ENCODE measurements at places on chromosomes 1 and 21.

DNA sequence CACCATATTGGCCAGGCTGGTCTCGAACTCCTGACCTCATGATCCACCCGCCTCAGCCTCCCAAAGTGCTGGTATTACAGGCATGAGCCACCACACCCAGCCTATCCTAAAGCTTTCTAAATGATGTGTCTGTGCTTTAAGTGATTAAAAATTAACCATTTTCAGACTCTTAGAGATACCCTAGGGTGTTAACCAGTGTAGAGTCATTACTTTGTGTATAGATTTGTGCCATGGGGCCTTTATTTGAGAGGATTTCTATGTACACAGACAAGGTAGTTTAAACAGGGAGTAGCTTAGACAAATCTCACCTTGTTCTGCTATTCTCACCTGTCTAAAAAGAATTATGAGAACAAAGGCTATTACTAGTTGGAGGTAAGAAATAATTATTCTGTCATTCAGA is 12.7 kb upstream of the PLEKHM2 start:
- H3K36me3 ChIP-seq: no peaks in the 10 kb centered on the region
- DNase-seq: no peak
- peaks cover 2% of the 10 kb centered on the region for H3K4me1 ChIP-seq
- H3K4me3 ChIP-seq: no peak overlapping the region

GRCh38 chr1:11563560-11564069 is 84.7 kb downstream of the DISP3 start:
- H3K36me3 ChIP-seq: no peaks in the 10 kb centered on the region
- peaks cover 19% of the 10 kb centered on the region for H3K4me1 ChIP-seq
- H3K4me3 ChIP-seq: no peak overlapping the region
- no peak for DNase-seq

- no peak for DNase-seq
- H3K27ac ChIP-seq: no peak overlapping the region
- H3K4me3 ChIP-seq: no peak overlapping the region
- H3K36me3 ChIP-seq: no peaks in the 10 kb centered on the region
- no peaks in the 10 kb centered on the region for H3K27me3 ChIP-seq
Observed at GRCh38 chr1:31830065-31830464, 14.2 kb upstream of the SPOCD1 start.

- DNase-seq: no peak
- no peak overlapping the region for H3K27ac ChIP-seq
- no peak overlapping the region for H3K4me3 ChIP-seq
- H3K36me3 ChIP-seq: no peaks in the 10 kb centered on the region
Observed at GRCh38 chr21:36709030-36709867, 10.3 kb downstream of the SIM2 start.

DNA sequence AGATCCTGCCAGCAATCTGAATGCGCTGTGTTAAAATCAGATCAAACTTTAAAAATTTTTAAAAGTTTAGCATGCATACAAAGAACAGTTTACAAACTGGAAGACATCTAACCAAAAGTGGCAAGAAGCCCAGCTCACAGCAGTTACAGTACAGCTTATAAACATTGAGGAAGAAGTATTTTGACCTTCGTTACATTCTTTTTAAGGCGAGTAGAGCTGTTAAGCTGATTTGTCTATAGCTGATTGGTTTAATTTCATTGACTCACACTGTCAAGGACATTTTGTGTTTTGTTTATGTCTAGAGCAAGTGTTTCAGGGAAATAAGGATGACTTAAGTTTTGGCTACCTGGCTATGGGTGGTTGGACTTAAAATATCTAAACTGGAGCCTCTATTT is 3.0 kb upstream of the PGM1 start:
- no peak overlapping the region for H3K27ac ChIP-seq
- no peaks in the 10 kb centered on the region for H3K4me1 ChIP-seq
- no peaks in the 10 kb centered on the region for H3K36me3 ChIP-seq
- no peaks in the 10 kb centered on the region for H3K27me3 ChIP-seq

DNA sequence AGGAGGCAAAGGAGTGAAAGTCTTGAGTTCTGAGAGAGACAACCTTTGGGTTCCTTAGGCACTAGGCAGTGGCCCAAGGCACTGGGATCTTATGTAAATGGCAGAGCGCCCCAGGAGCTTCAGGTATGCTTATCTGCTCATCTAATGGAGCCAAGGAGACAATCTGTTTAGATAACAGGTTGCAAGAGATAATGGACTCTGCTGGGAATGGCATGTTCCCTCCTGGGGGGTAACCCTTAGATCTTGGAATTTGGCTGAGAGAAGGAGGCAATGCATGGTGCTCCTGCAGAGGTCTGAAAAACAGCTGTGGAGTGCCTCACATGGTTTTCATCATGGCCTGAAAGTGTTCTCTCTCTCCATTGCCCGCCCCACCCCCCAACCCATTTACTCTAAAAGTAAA is 44.1 kb upstream of the WLS start:
- no peak overlapping the region for H3K4me3 ChIP-seq
- peak; percentile 47 for DNase-seq
- H3K27me3 ChIP-seq: no peaks in the 10 kb centered on the region
- H3K27ac ChIP-seq: peak overlapping the region; percentile 20

GRCh38 chr1:9101510-9102146 is 27.3 kb downstream of the GPR157 start:
- no peak overlapping the region for H3K4me3 ChIP-seq
- peak; percentile 72 for DNase-seq
- no peaks in the 10 kb centered on the region for H3K4me1 ChIP-seq

DNA sequence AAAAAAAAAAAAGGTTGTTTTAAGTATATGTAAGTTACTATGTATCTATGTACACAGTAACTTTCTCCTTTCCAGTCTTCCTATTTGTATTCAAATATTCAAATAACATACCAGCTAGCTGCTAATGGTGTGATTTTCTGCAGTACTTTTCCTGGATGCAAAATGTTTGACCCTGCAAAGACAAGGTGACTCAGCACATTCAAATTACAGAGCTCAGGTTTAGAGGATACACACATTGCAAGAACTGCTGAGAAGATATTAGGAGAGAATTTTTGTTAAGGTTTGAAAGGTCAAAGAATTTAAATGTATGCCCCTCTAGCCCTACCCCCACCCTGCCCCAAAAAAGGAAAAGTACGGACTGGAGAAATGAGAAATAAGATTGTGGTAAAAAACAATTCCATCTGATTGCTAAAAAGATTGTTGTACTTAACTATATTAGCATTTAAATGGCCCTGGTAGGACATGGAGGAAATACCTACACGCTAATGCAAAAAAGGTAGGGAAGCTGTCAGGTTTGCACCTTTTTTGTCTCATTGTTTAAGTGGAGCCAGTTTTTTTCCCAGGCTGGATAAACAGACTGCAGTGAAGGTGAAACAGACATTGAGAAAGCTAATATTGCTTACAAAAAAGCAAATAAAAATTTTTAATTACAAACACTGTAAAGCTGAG is 45.6 kb downstream of the ZNF281 start:
- H3K27me3 ChIP-seq: no peaks in the 10 kb centered on the region
- no peak overlapping the region for H3K4me3 ChIP-seq
- H3K36me3 ChIP-seq: no peaks in the 10 kb centered on the region
- no peak for DNase-seq
- peaks cover 6% of the 10 kb centered on the region for H3K4me1 ChIP-seq
- H3K27ac ChIP-seq: no peak overlapping the region

GRCh38 chr1:24544239-24544638 is 11.6 kb upstream of the NCMAP start:
- no peak overlapping the region for H3K27ac ChIP-seq
- H3K4me3 ChIP-seq: no peak overlapping the region
- no peaks in the 10 kb centered on the region for H3K36me3 ChIP-seq
- H3K27me3 ChIP-seq: no peaks in the 10 kb centered on the region
- DNase-seq: peak; percentile 73

DNA sequence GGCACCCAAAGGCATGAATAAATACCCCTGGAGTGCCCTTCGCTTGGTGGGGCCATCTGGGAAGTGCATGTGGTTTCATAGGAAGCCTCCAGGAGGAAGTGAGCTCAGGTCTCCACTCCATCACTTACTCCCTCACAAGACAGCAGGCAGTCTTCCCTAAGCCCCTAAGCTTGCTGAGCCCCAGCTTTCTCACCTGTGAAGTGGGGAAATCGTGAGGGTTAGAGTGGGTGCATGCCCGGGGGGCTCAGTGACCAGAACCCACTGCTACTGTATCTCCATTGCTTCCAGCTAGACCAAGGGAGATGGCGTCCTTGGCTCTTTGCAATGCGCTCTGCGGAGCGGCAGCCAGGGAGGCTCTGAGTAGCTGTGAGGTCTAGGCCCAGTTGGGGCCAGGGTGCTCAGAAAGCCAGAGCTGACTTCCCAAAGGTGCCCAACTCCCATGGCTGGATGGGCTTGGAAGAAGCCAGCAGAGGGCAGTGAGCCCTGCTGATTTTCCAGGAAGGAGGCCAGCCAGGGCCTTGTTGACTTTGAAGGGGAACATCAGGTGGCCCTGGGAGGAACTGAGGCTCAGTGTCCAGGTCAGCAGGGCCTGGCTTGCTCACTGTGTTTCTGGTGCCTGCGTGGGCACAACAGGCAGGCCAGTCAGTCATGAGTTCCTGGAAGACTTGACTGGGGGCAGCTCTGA is 27.3 kb downstream of the CDCP2 start:
- no peak overlapping the region for H3K27ac ChIP-seq
- DNase-seq: no peak
- no peaks in the 10 kb centered on the region for H3K36me3 ChIP-seq
- no peak overlapping the region for H3K4me3 ChIP-seq
- H3K4me1 ChIP-seq: peaks cover 3% of the 10 kb centered on the region

DNA sequence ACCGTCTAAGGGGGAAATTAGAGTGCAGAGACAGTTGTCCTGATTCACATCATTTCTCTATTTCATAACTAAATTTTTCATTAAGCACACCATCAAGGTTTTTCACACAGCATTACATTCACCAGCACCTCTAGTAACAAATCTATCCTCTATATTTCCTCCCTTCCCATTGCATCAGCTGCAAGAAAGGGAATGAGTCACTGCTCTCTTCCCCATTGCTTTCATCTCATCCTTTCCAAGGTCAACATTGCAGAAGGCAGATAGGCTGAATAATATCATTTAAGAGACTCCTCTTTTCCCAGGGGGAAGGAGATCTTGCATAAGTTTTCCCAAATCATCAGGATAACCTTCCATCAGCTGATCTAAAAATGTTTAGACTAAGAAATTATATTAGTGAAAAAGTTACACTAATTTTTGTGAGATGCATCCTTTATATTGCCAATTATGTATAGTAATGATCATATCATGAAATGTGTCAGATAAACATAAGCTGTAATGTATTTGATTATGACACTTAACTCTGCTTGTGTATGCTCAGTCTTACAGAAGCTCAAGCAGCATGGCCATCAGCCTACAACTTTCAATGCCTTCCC is 4.3 kb downstream of the INTS7 start:
- H3K27ac ChIP-seq: no peak overlapping the region
- DNase-seq: no peak
- no peaks in the 10 kb centered on the region for H3K4me1 ChIP-seq
- no peak overlapping the region for H3K4me3 ChIP-seq
- H3K36me3 ChIP-seq: no peaks in the 10 kb centered on the region
- no peaks in the 10 kb centered on the region for H3K27me3 ChIP-seq

DNA sequence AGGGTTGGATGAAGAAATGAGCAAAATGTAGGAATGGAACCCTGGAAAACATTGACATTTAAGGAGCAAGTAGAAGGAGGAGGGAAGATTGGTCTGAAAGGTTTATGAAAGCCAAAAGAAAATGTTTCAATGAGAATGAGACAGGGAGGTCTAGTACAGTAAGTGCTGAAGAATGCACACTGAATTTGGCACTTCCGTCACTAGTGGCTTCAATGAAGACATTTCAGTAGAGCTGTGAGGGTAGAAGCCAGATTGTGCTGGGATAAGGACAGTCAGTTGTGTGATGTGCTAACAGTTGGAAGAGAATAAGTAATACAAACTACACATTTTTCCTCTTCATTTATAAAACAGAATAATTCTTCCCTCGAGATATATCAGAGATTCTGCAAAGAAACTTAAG is 17.1 kb downstream of the THEM4 start:
- no peaks in the 10 kb centered on the region for H3K36me3 ChIP-seq
- H3K27ac ChIP-seq: no peak overlapping the region
- H3K4me1 ChIP-seq: no peaks in the 10 kb centered on the region
- no peak overlapping the region for H3K4me3 ChIP-seq

DNA sequence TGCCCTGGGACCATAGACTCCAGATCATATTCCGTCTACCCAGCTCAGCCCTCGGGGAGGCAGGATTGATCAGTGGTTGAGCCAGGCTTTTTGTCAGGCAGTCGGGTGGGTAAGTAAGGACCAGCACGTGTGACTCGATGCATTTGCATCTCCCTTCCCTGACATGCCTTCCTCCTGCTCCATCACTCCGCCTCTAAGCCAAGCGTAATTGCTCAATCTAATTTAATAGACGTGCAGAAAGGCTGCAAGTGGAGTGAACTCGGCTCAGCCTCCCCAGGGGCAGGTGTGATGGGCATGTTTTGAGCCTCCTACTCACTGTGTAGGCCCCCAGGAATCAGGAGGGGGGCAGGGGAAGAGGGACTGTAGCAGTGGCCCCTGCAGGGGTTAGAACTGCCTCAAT is 34.6 kb upstream of the GRIK3 start:
- no peak for DNase-seq
- no peaks in the 10 kb centered on the region for H3K36me3 ChIP-seq
- H3K27ac ChIP-seq: no peak overlapping the region
- no peaks in the 10 kb centered on the region for H3K27me3 ChIP-seq
- H3K4me1 ChIP-seq: no peaks in the 10 kb centered on the region
- H3K4me3 ChIP-seq: no peak overlapping the region

DNA sequence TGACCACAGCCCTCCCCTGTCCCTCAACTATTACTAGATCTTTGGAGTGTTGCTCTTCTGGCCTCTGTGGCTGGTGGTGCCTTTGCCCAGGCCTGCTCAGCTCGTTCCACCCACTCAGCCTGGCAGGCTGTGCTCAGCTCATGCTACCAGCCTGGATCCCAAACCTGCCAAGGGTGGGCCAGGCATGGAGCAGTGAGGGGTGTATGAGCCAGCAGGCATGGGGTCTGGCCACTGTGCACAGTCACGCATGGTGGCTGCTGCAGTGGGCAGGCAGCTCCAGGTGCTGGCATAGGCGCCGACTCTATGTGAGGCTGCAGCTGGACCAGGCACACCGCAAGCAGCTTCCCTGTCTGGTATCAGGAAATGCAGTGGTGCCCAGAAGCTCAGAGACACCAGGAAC is 449.9 kb downstream of the MATN1 start:
- no peaks in the 10 kb centered on the region for H3K36me3 ChIP-seq
- peak overlapping the region; percentile 18 for H3K4me3 ChIP-seq
- H3K4me1 ChIP-seq: no peaks in the 10 kb centered on the region
- DNase-seq: no peak

DNA sequence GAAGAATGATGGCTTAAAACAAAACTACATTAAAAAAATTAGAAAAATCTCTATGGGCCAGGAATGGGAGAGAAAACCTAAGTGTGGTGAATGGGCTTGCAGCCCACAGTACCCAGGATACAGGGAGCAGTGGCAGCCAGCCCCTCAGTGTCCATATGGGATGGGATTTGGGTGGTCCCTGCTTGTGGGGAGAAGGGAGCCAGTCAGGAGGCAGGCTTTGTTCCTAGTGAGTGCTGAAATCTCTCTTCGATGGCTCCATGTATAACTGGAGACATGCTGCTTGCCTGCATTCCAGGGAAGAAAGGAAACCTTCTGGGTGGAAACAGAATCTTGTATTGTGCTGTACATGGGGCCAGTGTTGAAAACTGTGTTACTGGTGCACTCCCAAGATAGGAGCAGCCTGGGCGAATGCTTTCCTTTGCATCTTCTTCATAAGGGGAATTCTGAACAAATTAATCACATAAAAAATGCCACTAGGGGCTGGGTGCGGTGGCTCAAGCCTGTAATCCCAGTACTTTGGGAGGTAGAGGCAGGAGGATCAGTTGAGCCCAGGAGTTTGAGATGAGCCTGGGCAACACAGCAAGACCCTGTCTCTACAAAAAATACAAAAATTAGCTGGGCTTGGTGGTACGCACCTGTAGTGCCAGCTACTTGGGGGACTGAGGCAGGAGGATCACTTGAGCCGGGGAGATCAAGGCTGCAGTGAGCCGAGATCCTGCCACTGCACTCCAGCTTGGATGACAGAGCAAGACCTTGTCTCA is 36.0 kb downstream of the PTPRU start:
- DNase-seq: peak; percentile 17
- H3K4me3 ChIP-seq: no peak overlapping the region
- peak overlapping the region; percentile 65 for H3K27ac ChIP-seq
- H3K27me3 ChIP-seq: no peaks in the 10 kb centered on the region

Measured in trophoblast cell (in vitro differentiated cells and primary cell).